ENCODE measurements at places on chromosomes 5 and 9. TPM values are rescaled to one million over a fixed set of nuclear protein-coding genes. Genes with fewer than 3 reads are reported as not detected.

Gene AFF4
- total RNA-seq: 77.5 TPM

GRCh38 chr9:81620002-81620390 lies 69.4 kb downstream of the TLE1 start:
- DNase-seq: no peak

- DNase-seq: no peak
Observed at GRCh38 chr5:108122702-108123101, 259.2 kb downstream of the FBXL17 start.

Gene LECT2
- total RNA-seq: not detected

Gene JAK2
- total RNA-seq: 25.2 TPM

Gene ARID3C
- total RNA-seq: 0.31 TPM

DNA sequence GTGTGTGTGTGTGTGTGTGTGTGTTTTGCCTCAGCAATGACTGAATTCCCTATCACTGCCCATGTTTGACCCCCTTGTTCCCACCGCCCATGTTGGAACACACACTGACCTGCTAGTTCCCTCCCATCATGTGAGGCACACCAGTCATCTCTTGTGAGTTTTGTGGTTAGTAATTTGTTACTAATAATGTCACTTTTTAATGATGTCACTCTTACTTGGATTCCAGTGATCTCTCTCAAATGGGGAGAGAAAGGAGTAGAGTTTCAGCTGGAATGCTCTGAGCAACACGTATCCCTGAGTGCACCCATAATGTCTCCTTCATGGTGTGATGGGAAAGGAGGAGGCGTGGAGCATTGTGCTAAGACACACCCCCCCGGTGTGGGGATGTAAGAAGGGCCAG lies 172.6 kb downstream of the SH3GL2 start:
- DNase-seq: no peak

Gene IFNA13
- total RNA-seq: not detected

GRCh38 chr9:132516301-132516700 lies 66.1 kb upstream of the BARHL1 start:
- DNase-seq: no peak

DNA sequence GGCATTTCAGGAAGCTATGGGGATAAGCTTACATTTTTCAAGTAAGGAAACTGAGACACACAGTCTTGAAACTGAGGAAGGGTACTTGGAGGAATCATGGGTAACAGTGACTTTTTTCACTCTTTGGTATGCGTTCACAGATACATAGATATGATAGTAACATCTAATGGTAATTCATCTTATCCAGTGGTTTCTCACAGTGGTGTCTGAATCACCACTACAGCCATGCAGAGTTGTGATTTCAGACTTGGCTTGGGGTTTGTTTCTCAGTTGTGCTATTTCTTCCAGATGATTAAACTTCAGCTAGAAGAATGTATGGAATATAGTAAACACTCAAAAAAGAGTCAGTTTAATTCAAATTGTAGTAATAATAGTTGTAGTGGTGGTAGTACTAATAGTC lies 239.1 kb upstream of the NUDT12 start:
- DNase-seq: no peak

Gene CORO2A
- 2.9 TPM for total RNA-seq

GRCh38 chr5:103389846-103390245 lies 131.3 kb downstream of the MACIR start:
- no peak for DNase-seq

DNA sequence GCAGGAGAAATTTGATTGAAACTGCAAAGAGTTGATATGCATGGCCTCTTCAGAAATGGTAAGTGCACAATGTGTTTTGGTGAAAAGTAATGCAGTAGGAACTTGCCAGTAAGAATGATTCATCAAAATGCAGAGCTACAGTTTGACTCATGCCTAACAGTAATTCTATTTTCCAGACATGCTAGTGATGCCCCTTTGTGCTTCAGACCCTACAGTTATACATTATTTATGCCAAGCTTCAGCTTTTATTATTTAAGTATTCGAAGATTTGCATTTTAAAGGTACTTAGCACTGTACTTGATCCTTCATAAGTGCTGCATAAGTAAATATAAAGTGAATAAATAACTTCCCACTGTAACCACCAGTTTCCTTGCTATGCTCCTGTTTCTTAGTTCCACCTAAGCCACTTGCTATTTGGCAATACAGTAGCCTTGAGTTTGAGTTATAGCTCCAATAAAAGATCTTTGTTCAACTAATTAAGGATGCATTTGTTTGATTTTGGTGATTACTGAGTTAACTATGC lies 3.6 kb upstream of the SPATA31E1 start:
- no peak for DNase-seq

DNA sequence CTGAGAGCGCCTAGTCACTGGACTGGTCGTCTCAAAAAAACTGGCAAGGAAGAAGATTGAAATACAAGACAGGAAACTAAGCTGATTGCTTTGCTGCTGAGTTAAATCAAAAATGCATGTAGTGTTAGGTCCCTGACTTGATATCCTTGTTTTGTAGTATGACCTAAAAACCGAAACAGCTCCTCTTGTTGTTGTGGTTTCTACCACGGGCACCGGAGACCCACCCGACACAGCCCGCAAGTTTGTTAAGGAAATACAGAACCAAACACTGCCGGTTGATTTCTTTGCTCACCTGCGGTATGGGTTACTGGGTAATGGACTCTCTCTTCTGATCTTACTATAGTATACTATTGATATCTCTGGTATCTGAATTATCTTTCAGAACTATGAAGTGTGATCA lies 4.3 kb downstream of the MTRR start:
- no peak for DNase-seq

Gene PCDHAC1
- total RNA-seq: 0.41 TPM

- DNase-seq: no peak
Observed at GRCh38 chr5:5700549-5700948, 278.1 kb downstream of the ICE1 start.

DNA sequence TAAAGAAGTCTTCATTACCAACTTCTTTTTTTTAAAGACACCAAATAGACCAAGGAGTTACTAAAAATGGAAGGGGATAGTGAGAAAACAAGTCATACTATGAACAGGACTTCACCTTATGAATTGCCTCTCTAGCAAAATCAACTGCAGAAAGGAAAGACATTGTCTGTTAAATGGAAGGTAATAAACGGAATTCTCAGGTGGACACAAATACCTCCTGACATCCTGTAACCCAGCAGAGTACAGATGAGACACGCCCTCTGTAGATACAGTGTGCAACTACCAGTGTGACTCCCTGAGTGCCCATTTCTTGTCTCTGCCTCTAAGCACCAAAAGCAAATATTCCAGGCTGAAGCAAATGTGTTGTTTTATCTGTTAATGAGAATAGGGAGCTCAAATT lies 12.2 kb upstream of the PLPP1 start:
- no peak for DNase-seq

DNA sequence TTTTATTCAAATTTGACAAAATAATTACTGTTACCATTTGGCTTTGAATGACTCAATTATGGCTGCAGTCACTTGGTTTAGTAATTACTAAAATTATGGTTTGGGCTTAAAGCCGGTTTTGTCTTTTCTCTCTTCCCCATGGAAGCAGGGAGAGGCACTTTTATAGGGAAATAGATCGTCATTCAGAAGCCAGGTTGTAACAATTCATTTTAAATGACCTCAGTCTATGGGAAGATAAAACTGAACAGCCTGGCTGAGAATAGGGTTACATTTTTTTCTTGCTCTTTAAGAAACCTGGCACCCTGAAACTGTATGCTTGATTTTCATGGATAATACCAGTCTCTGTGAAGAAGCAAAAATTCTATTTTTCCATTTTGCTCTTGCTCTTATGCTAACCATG lies 169.8 kb downstream of the SMC2 start:
- no peak for DNase-seq

Gene PCDHA8
- total RNA-seq: not detected

Gene PRRC2B
- total RNA-seq: 111 TPM

DNA sequence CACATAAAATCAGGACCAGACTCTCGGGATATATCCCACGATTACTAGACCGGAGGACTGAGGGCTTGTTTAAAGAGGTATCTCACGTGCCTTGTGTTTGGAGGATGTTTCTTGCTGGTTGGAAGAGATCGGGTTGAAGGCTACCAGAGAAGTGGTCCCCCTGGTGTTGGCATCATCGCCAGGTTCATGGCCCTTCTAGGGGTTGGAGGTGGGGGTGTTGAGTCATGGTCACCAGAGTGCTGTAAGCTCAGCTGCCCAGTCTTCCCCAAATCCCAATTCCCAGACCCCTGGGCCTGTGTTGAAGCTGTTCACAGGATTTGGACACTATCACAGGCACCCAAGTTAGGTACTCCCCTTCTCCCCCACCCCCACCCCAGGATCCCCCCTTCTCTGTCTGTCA lies 29.1 kb upstream of the PRDM12 start:
- no peak for DNase-seq

DNA sequence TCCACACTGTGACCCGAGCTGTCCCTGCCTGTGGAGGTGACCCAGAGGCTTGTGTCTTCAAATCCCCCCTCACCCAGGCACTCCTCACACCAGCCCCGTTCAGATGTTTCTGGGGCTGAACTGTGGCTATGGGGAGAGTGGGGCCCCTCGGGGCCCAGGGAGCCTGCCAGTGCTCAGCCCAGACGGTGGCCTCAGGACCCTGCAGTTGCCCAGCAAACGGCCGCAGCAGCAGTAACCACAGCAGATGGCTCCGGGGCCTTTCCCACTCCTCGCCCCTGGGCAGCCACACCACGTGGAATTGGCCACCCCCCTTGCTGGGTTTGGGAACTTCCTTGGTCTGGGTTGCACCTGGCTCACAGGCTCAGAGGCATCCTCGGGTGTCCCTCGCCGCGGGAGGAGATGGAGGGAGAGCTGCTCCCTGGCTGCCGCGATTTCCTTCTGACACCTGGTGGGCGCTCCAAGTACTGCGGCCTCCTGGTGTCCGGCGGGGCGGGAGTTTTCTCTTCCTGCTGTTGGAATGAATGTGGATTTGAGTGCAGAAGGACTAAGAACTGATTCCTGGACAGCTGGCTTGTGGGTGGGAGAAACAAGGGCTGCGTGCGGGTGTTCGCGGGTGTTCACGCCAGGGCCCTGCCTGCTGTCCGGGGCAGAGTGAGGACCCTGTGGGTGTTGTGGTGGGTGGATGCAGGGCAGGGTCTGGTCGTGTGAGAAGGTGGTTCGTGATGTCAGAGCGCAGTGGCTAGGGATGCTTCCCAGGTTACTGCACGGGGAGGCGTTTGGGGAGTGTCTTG lies 97.5 kb downstream of the COL5A1 start:
- peak; percentile 90 for DNase-seq

GRCh38 chr5:150066901-150067396 lies 19.4 kb downstream of the CSF1R start:
- no peak for DNase-seq

All from tongue (tissue), 3 donors.